ENCODE measurements at places on chromosomes 6 and 20.

- DNase-seq = peak; percentile 9
These were observed 37.5 kb downstream of the C20orf203 start for GRCh38 chr20:32636283-32636682.

GRCh38 chr6:15786846-15787245 lies 124.0 kb upstream of the DTNBP1 start:
- DNase-seq = no peak

- DNase-seq = no peak
These were observed 24.4 kb downstream of the QKI start for GRCh38 chr6:163438940-163439335.

- DNase-seq = no peak
These were observed 66.3 kb downstream of the SLX4IP start for GRCh38 chr20:10501402-10501801.

DNA sequence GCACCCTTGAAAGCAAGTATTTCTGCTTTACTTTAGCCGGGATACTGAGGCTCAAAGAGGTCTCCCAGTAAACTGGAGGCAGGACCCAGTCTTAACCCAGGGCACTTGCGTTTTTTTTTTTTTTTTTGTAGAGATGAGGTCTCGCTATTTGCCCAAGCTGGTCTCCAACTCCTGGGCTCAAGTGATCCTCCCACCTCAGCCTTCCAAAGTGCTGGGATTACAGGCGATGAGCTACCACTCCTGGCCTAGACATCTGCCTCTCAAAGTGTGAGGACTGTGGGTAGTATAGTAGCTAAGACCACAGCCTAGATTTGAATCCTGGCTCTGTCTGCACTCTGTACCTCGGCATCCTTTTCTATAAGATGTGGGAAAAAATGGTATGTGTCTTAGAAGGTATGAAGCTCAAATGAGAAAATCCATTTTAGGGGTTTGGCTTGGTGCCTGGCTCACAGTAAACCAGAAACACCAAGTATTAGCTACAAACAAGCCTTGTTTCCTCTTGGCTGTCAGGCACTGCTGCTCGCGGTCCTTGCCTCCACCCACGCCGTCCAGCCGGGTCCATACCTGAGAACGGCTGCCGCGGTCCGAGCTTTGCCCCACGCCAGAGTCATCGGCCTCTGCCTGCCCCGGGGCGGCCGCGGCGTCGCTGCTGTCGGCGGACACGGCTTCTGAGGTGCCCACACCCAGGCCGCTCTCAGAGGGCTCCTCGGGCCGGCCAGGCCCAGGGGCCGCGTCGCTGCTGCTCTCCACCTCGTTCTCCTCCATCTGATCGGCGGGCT lies 1.2 kb downstream of the ZNF335 start:
- DNase-seq = peak; percentile 29

- DNase-seq = peak; percentile 63
These were observed 38.4 kb upstream of the SPTLC3 start for GRCh38 chr20:12970372-12970821.

DNA sequence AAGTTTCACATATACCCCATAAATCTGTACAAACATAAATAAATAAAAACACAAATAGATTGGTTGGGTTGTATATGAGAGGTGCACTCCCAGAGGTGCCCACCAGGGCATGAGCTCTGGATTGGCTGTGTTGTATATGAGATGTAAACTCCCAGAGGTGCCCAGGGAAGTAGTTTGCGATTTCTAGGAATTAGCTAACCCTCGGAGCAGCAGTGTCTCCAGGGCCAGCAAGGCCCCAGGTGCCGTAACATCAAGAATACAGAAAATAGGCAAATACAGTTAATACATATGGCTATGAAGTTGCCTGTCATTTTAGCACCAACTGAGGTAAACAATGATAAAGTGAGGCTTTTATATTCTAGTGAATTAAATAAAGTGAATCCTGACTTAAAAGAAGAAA lies 5.4 kb upstream of the GINM1 start:
- no peak for DNase-seq

GRCh38 chr6:7033202-7033601 lies 74.6 kb upstream of the RREB1 start:
- DNase-seq = no peak

DNA sequence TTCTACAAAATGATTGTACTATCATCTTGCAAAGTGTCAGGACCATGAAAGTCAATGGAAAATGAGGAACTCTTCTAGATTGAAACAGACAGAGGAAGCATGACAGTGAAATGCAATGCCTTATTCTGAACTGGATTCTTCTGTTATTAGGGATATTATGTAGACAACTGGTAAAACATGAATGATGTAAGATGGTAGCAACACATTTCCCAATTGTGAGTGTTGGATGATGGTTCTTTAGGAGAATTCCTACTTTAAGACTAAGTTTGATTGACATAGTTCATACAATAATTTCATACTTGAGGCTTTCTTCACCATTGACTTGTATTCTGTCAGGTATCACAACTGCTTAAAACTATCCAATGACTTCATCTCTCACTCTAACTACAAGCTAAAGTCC lies 4.5 kb downstream of the UBE3D start:
- DNase-seq = no peak

- DNase-seq = peak; percentile 29
These were observed at the start of gene VGLL2 for GRCh38 chr6:117265410-117266256. Gene VGLL2 (plus strand): TSS chr6:117265558. CDS start chr6:117265764, 206 bp downstream.

- DNase-seq = no peak
These were observed 91.9 kb upstream of the EYA2 start for GRCh38 chr20:46802722-46803121.

DNA sequence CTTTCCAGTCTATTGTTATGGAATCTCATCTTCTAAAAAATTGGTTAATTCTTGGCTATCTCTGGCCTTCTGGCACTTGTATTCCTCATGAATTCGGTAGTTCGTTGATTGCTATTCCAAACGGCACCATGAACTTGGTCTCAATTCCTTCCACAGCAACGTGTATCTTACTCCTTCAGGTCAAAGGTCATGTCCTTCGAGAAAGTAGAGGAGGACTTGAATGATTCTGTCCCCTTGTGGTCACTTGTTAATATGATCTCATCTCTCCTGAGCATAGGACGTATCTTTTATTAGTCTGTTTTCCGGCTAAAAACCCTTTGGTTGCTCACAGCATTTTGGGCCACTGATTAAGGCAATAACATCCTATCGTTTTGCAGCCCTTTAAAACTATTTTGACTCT lies 9.4 kb downstream of the TLDC2 start:
- DNase-seq = no peak

DNA sequence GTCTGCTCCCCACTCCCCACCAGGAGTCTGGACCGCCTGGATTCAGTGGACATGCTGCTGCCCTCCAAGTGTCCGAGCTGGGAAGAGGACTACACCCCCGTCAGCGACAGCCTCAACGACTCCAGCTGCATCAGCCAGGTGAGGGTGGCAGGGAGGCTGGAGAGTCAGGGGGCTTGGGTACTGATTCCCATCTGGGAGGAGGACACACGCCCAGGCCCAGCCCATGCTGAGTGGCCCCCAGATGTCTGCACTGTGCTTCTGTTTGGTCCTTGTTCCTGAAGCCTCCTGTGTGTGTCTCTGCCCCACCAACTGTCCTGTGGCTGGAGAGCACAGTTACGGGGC lies 101.6 kb upstream of the MYL9 start:
- DNase-seq = no peak

- DNase-seq = peak; percentile 80
These were observed 43.5 kb upstream of the NFATC2 start for GRCh38 chr20:51586005-51586440.

- no peak for DNase-seq
These were observed 459.9 kb downstream of the GRIK2 start for GRCh38 chr6:101853231-101854085.

DNA sequence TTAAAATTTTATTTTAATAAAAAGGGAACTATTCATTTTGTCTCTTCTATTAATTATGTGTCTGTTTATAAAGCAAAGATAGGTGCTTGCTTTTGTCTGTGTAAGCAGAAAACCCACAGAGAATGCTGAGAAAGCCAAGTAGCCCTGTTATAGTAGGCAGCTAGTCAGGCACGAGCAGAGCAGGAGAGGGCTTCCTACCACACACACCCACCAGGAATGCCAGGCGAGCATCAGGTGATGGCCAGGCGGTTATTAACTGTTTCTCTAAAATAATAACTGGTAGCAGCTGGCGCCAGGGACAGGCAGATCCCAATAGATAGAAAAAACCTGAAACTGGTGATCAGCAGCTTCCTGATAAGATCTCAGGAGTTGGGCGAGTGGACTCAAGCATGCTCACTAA lies 15.7 kb downstream of the C6orf15 start:
- DNase-seq = no peak

DNA sequence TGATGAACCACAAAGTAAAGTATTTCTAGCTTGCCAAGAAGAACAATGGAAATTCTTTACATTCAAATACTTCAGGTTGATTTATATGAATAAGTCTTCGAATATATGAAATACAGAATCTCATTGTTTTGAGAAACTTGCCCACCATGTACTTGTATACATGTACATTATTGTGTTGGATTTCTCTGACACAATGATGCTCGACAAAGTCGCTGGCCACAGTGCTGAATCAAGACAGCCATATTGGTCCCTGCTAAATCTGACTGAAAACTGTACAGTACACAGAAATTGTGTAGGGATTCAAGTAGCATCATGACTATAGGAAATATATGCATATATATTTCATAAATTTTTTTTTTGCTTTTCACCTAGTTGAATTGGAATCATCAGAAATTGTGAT lies 13.1 kb upstream of the LIN28B start:
- peak; percentile 26 for DNase-seq

DNA sequence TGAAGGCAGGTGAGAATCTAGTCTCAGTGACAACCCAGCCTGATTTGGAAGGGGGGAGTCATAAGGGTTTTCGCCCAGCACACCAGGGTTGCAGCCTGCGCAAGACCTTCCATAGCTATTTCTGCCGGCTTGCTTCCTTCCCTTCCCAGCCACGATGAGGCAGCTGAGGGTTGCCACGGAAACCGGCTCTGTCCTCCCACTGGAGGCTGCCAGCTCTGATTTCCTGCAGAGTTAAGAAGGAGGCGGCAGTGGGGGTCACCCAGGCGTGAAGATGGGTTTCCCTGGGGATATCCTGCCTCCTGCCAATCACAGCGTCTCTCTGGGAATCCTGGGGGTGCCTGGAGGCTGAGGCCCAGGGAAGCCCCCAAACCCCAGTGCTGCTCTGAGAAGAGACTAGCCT lies 23.1 kb upstream of the KCNB1 start:
- peak; percentile 54 for DNase-seq

DNA sequence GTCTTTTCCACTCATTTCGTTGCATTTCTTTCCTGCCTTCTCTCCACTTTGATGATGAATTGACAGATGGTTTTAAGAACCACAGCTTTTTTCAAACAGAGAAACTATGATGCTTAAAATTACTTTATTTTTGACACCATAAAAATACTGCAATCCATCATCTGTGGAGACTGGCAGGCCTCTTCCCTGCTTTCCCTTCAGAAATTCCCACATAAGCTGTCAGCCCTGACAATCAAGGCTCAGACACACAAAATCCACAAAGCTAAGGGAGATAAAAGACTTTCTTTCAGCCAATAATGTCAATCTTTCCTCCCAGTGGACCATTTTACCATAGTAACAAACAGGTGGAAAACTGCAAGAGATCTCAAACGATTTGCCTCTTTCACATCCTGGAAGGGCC lies 82.4 kb downstream of the IPCEF1 start:
- DNase-seq = no peak

- no peak for DNase-seq
These were observed 3.7 kb upstream of the NCOA6 start for GRCh38 chr20:34829191-34829590.

DNA sequence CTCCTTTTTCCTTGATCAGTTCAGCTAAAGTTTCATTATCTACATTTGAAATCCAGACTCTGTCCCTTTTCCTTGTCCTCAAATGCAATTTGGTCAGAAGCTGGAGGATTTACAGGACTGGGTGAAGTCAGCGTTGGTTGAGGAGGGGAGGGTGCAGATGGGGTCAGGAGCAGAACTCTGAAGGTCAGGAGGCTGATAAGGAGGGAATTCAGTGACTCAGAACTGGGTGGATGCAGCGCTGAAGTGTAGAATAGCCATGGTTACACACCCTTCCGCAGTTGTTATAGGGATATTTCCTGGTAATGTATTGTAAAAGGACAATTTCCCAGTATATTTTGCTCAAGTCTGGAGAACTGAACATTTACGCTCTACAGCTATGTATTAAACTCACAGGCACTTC lies 133.1 kb upstream of the FOXA2 start:
- DNase-seq = no peak

- DNase-seq = peak; percentile 14
These were observed 130.4 kb downstream of the INSM1 start for GRCh38 chr20:20498076-20498861.

- no peak for DNase-seq
These were observed 22.6 kb downstream of the SNX5 start for GRCh38 chr20:17946040-17946439.

DNA sequence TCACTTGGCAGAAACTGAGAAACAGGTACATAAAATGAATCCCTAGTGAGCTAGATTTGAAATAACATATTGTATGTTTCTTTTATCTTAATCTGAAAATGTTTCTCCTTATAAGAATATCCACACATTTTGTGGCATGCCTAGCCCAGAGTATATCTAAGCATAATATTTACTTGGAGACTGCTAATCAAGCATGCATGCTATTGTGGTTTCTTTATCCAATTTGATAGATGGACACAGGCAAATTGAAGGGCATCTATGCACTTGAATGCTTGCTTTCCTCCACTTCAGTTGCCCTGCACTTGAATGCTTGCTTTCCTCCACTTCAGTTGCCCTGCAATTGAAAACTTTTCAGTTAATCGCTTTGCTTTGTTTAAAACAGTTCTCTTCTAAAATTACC lies 729.8 kb downstream of the TBC1D32 start:
- DNase-seq = peak; percentile 4

- DNase-seq = peak; percentile 78
These were observed 21.1 kb downstream of the SESN1 start for GRCh38 chr6:109073344-109074132.

DNA sequence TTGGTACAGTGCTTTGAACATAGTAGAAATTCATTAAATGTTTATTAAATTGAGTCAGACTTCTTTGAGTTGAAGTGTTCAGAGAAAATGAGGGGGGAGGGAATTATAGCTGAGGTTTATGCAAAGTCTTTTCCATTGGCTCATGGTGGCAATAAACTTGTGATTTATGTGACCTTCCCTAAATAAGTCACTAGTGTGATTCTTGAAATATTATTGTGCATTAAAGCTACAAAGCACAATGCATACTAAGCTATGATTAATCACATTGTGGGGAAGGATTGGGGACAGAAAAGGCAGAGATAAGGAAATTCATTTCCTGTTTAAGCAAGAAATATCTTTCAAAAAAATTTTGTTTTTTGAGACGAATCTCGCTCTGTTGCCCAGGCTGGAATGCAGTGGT lies 877.5 kb downstream of the TFAP2A start:
- DNase-seq = peak; percentile 53

- no peak for DNase-seq
These were observed 1.1 kb upstream of the OVOL2 start for GRCh38 chr20:18058661-18059467.

All from astrocyte of the spinal cord (primary cell).